ENCODE measurements at places on chromosomes 7 and 10. TPM values are rescaled to one million over a fixed set of nuclear protein-coding genes. Genes with fewer than 3 reads are reported as not detected.

SPDYE2 gene
- not detected for total RNA-seq

ZNF365 gene
- 0.63 TPM for total RNA-seq

NOS3 gene
- 6.7 TPM for total RNA-seq

PTPRZ1 gene
- 0.10 TPM for total RNA-seq

FKBP9 gene
- total RNA-seq, result 134 TPM

GBX1 gene
- total RNA-seq, result not detected

AMPH gene
- total RNA-seq, result 1.9 TPM

CPA4 gene
- not detected for total RNA-seq

EPO gene
- not detected for total RNA-seq

RPEL1 gene
- not detected for total RNA-seq

OR6B1 gene
- total RNA-seq, result not detected

POLR2J2 gene
- 4.0 TPM for total RNA-seq

DNA sequence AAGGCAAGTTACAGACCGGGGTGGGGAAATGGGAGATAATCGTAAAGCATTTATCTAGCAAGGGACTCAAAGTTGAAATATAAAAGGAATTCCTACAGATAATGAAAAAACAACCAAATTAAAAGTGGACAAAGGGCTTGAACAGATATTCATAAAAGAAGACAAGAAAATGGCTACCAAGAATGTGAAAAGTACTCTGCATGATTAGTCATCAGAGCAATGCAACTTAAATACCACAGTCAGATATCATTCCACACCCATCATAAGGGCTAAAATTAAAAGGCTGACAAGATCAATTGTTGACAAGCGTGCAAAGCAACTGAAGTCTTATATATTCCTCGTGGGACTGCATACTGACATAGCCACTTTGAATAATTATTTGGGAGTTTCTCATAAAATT, 124.6 kb upstream of the RSU1 start:
- H3K4me1 ChIP-seq, result peaks cover 6% of the 10 kb centered on the region
- no peak overlapping the region for H3K27ac ChIP-seq
- DNase-seq, result no peak
- no peaks in the 10 kb centered on the region for H3K27me3 ChIP-seq

GRCh38 chr10:93126483-93127052, 52.9 kb downstream of the CYP26A1 start:
- H3K4me3 ChIP-seq, result no peak overlapping the region
- no peak overlapping the region for H3K27ac ChIP-seq
- no peaks in the 10 kb centered on the region for H3K4me1 ChIP-seq
- no peak for DNase-seq
- H3K36me3 ChIP-seq, result no peaks in the 10 kb centered on the region

DNA sequence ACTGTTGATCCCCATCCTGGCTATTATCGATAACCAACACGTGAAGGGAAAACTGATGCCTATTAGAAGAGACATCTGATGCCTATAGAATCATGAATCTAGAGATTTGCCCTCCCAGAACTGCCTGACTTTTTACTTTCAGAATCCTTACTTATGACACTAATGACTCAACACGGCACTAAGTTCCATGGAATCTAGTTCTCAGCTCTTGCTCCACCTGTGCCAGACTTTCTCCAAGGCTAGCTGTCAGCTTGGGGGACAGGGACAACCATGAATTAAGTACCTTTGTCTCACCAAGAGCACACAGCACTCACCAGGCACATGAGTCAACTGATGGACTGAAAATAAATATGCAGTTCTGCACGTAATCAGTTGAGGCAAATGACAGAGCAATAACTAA, 184.2 kb downstream of the FRMD4A start:
- no peak for DNase-seq
- H3K4me3 ChIP-seq, result no peak overlapping the region
- no peaks in the 10 kb centered on the region for H3K36me3 ChIP-seq
- H3K4me1 ChIP-seq, result no peaks in the 10 kb centered on the region

GRCh38 chr10:30467651-30468338, 33.8 kb downstream of the MAP3K8 start:
- H3K4me1 ChIP-seq, result no peaks in the 10 kb centered on the region
- no peaks in the 10 kb centered on the region for H3K27me3 ChIP-seq
- DNase-seq, result no peak
- H3K36me3 ChIP-seq, result no peaks in the 10 kb centered on the region
- no peak overlapping the region for H3K27ac ChIP-seq

GRCh38 chr10:34169677-34170076, 645.4 kb downstream of the PARD3 start:
- no peaks in the 10 kb centered on the region for H3K36me3 ChIP-seq
- no peak overlapping the region for H3K27ac ChIP-seq
- H3K27me3 ChIP-seq, result no peaks in the 10 kb centered on the region
- no peak for DNase-seq
- no peak overlapping the region for H3K4me3 ChIP-seq
- H3K4me1 ChIP-seq, result no peaks in the 10 kb centered on the region

- no peaks in the 10 kb centered on the region for H3K36me3 ChIP-seq
- DNase-seq, result no peak
- no peak overlapping the region for H3K4me3 ChIP-seq
Measured at GRCh38 chr10:9814285-9814864, 1203.3 kb upstream of the CELF2 start.

DNA sequence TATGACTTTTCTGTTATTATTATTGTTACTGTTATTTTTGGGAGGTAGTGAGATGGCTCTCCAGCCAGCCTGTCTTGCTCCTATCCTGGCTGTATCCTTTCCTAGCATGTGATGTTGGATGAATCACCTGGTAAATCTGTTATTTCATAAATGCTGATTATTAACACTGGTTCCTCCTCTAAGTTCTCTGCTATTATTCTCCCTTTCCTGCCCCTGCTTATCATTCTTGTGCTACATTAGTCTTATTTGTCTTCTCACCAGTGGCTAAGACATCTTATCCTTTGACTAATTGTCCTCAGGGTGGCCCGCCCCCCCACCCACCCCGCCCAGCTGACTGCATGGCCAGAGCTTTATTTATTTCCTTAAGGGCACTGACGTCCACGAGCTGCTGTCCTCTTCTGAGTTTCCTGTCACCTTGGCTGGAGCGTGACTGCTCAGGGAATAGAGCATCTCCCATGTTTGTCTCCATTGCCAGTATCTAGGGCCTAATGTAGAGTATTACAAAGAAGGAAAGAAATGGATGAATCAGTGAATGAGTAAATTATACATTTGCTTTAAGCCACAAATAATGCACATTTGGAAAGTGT, 110.1 kb upstream of the KLF6 start:
- no peaks in the 10 kb centered on the region for H3K36me3 ChIP-seq
- no peak for DNase-seq
- no peaks in the 10 kb centered on the region for H3K27me3 ChIP-seq
- no peak overlapping the region for H3K4me3 ChIP-seq
- H3K4me1 ChIP-seq, result no peaks in the 10 kb centered on the region

- H3K27ac ChIP-seq, result no peak overlapping the region
- no peaks in the 10 kb centered on the region for H3K27me3 ChIP-seq
- no peak for DNase-seq
Measured at GRCh38 chr10:93629647-93630305, 17.4 kb downstream of the PDE6C start.

GRCh38 chr7:87231711-87232110, 12.2 kb upstream of the TMEM243 start:
- peaks cover 7% of the 10 kb centered on the region for H3K4me1 ChIP-seq
- H3K36me3 ChIP-seq, result no peaks in the 10 kb centered on the region
- no peak overlapping the region for H3K4me3 ChIP-seq
- H3K27me3 ChIP-seq, result no peaks in the 10 kb centered on the region
- H3K27ac ChIP-seq, result no peak overlapping the region

- no peak overlapping the region for H3K4me3 ChIP-seq
- peaks cover 6% of the 10 kb centered on the region for H3K4me1 ChIP-seq
- H3K27ac ChIP-seq, result no peak overlapping the region
- H3K36me3 ChIP-seq, result no peaks in the 10 kb centered on the region
Measured at GRCh38 chr10:3691482-3691881, 93.5 kb downstream of the KLF6 start.

GRCh38 chr10:5684971-5685763, 529 bp downstream of the TASOR2 start:
- H3K4me3 ChIP-seq, result peak overlapping the region; percentile 98
- no peaks in the 10 kb centered on the region for H3K27me3 ChIP-seq
- peak; percentile 80 for DNase-seq
- H3K36me3 ChIP-seq, result no peaks in the 10 kb centered on the region
- H3K27ac ChIP-seq, result peak overlapping the region; percentile 71

DNA sequence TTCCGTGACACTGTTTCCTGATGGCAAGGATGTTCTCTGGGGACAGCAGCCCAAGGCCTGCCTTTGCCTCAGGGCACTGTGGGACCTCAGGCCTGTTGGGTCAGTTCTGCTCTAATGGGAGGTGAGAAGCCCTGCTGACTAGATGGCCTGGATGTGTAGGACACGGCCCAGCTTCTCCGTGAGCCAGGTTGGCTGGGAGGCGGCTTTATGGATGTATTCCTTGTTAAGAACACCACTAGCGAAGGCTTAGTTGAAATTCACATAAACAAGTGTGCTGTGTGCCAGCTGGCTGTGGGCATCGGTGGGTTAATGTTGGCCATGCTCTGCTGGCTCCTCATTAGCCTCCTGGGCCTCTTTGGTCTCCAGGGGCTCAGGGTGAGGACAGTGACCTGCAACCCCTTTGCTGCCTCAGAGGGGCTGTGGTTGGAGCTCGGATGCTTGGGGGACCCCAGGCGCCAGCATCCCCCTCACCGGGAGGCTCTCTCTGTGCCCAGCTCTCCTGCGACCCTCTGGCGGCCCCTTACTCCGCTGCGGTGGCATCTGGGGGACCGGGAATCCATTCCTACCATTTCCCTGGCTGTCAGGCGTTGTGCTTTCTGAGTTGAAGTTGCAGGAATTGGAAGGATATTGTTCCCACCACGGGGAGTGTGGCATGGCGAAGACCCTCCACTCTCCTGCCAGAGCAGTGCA, 22.8 kb upstream of the DPYSL4 start:
- H3K27ac ChIP-seq, result no peak overlapping the region
- no peak overlapping the region for H3K4me3 ChIP-seq
- H3K27me3 ChIP-seq, result no peaks in the 10 kb centered on the region
- H3K36me3 ChIP-seq, result no peaks in the 10 kb centered on the region
- no peak for DNase-seq
- peaks cover 16% of the 10 kb centered on the region for H3K4me1 ChIP-seq

- no peaks in the 10 kb centered on the region for H3K36me3 ChIP-seq
- H3K27me3 ChIP-seq, result no peaks in the 10 kb centered on the region
- no peak overlapping the region for H3K27ac ChIP-seq
- no peak overlapping the region for H3K4me3 ChIP-seq
- peaks cover 52% of the 10 kb centered on the region for H3K4me1 ChIP-seq
- no peak for DNase-seq
Measured at GRCh38 chr7:135934651-135935050, 42.5 kb downstream of the MTPN start.

DNA sequence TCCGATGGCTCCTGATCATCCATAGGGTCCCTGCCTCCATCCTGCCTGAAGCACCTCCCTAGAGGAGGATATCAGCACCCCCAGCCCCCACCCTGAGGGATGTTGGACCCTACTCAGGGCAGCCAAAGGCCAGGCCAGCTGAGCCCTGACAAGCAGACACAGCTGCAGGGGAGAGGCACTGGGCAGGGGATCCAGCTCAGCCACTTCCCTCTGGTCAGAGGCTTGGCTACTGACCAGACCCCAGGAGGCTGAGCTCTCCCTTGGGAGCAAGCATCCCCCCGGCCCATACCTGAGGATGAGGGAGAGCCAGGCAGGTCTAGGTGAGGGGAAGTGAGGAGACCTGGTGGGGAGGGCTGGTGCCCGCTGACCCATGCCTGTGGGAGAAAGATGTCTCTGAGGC, 6.6 kb downstream of the LDB3 start:
- H3K27ac ChIP-seq, result no peak overlapping the region
- H3K36me3 ChIP-seq, result no peaks in the 10 kb centered on the region
- no peak overlapping the region for H3K4me3 ChIP-seq
- no peaks in the 10 kb centered on the region for H3K27me3 ChIP-seq

- H3K4me3 ChIP-seq, result no peak overlapping the region
- H3K27ac ChIP-seq, result no peak overlapping the region
- H3K36me3 ChIP-seq, result no peaks in the 10 kb centered on the region
Measured at GRCh38 chr7:85928500-85928899, 715.2 kb upstream of the GRM3 start.

DNA sequence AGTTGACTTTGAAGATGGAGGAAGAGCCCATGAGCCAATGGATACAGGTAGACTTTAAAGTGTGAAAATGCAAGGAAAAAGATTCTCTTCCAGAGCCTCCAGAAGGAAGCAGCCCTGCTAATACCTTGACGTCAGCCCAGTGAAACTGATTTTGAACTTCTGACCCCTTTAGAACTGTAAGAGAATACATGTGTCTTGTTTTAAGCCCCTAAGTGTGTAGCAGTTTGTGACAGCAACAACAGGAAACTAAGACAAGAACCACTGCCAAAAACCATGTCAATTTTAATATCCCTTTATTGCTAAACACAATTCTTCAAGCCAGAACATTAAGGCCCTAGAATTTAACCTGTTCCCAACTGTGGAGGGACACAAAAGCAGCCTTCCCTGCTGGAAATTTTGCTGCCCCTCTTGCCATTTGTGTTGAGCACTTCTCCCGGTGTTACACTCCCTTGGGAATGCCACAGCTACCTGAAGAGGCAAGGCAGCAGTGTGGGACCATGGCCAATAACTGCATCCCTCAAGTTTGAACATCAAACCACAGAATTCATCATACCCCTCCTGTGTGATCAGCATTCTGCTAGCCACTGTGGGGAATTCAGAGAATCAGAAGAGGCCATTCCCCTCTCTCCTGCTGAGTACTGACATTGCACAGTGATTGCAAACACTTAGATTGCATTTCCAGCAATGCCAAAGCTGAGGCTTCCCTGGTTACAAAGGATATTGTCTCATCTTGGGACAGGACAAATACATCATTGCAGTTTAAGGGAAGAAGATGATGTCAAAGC, 12.3 kb upstream of the CCDC172 start:
- no peak for DNase-seq
- no peaks in the 10 kb centered on the region for H3K36me3 ChIP-seq
- no peak overlapping the region for H3K4me3 ChIP-seq

All from thyroid gland (tissue), 4 donors.